Jurkat, Clone E6-1 (cell line): ENCODE measurements at places on chromosomes 7 and 10.

- DNase-seq, result peak; percentile 62
These were observed 842 bp downstream of the ZNF22 start for GRCh38 chr10:45001381-45002148.

- DNase-seq, result no peak
These were observed 67.7 kb upstream of the CHST15 start for GRCh38 chr10:124160943-124161582.

DNA sequence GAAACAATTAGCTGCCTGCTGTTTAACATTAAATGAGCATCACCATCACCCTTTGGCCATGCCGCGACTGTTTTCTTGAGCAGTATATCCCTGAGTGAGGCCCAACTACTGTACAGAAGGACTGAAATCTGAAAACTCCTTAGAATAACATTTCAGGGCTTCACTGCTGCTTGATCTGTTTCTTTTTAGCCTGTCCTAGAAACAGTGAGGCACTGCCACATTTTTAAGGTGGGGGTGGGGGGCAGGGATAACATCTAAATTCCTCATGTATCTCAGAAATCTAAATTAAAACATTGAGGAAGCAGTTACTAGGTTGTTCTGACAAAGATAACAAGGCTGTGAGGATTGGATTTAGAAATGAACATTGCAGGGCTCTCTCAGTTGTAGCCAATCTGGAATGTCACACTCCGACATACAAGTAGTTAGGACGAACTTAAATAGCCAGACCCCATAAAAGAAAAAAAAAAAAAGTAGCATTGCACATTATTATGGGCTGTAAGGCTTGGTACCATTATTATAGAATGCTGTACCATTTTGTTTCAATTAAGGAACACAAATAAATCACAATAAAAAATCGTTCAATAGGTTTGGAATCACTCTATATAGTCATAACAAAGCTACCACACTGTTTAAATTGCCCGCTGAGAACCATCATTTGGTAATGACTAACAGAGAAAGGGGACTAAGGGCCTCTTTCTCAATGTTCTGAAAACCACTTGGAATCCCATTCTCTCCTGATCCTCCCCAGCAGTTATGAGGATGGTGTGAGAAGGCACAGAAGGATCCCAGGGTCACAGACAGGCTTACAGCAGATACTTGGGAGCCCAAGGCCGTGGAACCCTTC is 256.1 kb downstream of the INHBA start:
- DNase-seq, result no peak

GRCh38 chr10:132227851-132228390 is 41.2 kb downstream of the DPYSL4 start:
- DNase-seq, result no peak

DNA sequence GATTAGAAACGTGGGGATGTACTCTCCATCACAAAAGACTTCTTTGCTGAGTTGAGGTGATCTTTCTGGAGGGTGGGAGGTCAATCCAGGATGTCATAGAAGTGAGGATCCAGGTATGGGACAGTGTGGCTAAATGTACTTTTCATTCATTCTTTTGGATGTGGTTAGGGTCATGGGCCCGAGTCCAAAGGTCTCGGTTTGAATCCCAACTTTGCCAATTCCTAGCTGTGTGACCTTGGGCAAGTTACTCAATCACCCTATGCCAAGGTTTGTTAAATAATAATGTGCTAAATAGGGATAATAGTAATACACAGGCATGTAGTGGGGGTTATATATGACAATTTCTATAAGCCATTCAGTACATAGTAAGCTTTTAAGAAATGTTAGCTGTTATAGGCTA is 91.4 kb downstream of the SAMD9 start:
- DNase-seq, result no peak

DNA sequence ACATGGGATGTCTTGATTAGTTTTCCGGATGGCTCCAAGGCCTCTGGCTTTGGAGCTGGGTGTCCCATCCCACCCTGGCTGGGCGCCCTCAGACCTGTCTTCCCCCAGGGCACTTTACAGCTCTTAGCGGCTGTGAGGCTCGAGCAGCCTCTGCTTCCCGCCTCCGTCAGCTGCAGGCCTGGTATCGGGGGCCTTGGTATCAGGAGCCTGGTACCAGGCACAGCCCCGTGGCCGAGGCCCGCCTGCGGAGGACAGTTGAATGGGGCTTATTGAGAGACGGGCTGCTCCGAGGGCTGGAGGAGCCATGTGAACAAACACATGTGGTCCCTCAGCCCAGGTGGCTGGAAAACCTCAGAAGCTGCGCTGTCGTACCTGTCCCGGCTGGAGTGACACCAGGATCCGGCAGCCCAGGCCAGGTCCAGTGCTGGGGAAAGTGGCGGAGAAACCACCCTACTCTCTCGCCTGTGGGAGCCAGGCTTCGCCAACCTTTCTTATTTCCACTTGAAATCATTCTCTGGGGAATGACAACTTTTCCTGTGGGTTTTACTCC is 23.9 kb upstream of the AP5Z1 start:
- no peak for DNase-seq

- no peak for DNase-seq
These were observed 59.8 kb upstream of the GDF10 start for GRCh38 chr10:47240173-47240572.

GRCh38 chr10:113087165-113088029 is 137.3 kb downstream of the TCF7L2 start:
- no peak for DNase-seq

- no peak for DNase-seq
These were observed 87.4 kb downstream of the GOLGA7B start for GRCh38 chr10:97937054-97937453.

DNA sequence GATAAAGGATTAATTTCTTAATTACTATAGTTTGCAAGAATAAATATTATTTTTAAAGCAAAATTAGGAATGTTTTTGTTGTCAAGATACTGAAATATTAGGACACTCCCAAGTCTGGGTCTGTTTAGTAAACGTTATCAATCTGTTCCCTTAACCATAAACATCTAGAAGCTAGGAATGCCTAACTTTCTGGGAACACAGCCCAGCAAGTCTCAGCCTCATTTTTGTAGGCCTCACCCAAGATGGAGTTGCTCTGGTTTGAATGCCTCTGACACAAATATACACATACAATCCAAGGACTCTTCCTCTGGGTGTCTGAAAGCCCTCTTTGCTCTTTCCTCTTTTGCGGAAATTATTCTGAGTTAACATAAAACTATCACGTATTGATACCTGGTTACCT is 487.4 kb upstream of the CELF2 start:
- DNase-seq, result no peak

DNA sequence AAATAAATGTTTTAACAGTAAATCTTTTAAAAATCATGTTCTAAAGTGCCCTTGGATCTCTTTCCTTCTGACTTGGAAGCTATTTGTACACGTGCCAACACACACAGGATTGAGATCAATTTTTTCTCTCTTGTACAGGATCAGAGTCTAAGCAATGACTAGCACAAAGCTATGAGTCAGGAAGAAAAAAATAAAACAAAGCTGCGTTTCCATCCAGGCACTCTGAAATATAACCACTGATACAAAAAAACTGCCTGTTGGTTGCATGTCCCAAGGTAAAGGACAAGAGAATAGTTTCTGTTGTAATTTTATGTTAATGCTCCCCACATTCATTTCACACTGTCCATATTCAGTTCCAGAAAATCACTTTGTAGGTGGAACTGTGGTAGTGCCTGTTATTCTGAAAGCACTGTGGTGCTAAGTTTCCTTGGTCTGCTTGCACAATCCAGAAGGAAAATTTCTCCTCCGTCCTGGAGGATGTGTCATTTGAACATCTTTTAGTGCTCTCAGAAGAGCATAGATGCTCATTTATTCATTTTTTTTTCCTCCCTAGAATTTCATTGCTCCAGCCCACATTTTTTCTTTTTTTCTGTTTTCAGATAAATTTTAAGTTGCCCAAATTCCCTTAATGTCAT is 113.4 kb downstream of the PLXDC2 start:
- DNase-seq, result no peak

DNA sequence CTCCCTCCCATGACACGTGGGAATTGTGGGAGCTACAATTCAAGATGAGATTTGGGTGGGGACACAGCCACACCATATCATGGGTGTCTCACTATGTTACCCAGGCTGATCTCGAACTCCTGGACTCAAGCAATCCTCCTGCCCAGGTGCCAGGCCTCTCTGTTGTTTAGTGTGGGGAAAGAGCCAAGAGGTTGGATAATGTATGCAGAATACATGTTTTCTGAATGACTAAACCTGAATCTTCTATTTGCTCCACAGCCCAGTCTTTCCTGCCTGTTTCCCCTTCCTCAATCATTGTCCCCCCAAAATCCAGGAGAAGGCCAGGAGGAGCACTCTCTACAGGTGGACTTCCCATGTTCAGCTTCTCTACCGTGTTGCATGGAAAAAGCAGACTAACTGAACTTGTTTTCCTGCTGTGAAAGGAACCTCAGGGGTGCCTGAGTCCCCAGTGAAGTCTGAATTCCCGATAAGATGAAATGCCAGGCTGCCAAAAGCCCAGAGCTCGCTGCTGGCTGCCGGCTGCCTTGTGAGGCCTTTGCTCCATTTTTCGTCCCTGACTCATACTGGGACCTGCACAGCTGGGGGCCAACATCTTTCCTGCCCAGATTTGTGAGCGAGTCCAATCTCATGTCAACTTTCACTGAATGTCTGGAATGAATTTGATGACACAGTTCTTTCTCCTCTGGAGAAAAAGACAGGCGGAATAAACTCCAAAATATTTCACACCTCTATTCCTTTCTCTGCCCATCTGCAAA is 588.0 kb downstream of the CALN1 start:
- DNase-seq, result no peak

DNA sequence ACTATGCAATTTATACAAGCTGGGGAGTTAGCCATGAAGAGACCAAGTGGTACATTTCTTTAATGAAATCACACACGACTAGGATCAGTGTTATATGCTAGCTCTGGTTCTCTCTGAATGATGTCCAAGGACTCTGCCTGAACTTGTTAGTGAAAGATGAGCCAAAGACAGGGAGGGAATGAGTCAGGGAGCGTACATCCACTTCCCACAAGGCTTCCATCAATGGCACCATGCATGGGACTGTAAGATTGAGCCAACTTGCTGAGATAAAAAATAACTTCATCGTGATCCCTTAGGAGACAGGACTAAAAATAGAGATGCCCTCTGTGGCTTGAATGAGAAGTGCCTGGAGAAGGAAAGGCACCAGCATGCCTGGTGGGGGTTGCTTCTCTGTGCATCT is 629.7 kb downstream of the ACTR3B start:
- no peak for DNase-seq

GRCh38 chr7:64908358-64908757 is 5.3 kb downstream of the ZNF273 start:
- no peak for DNase-seq

DNA sequence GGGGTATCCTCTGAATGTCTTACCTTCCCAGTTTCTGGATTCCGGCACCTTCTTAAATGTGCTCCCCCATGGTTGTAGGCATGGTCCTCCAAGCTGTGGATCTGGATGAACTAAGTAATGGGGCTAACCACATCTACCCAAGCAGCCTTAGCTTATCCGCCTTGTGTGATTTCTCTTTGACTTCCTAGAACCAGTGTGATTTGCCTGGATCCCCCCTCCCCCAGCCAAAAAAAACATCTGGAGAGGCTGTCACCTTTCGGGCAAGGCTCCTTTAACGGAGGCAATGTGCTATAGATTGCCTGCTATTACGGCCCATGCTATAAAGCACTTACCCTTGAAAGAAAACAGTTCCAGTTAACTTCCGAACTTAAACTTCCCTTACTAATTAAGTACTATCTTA is 33.9 kb downstream of the C1GALT1 start:
- no peak for DNase-seq
